ENCODE measurements at places on chromosomes 7 and 10.

GRCh38 chr7:26334166-26334859 lies 42.7 kb downstream of the SNX10 start:
- H3K4me1 ChIP-seq = peaks cover 25% of the 10 kb centered on the region
- H3K4me3 ChIP-seq = no peak overlapping the region
- no peak for DNase-seq

DNA sequence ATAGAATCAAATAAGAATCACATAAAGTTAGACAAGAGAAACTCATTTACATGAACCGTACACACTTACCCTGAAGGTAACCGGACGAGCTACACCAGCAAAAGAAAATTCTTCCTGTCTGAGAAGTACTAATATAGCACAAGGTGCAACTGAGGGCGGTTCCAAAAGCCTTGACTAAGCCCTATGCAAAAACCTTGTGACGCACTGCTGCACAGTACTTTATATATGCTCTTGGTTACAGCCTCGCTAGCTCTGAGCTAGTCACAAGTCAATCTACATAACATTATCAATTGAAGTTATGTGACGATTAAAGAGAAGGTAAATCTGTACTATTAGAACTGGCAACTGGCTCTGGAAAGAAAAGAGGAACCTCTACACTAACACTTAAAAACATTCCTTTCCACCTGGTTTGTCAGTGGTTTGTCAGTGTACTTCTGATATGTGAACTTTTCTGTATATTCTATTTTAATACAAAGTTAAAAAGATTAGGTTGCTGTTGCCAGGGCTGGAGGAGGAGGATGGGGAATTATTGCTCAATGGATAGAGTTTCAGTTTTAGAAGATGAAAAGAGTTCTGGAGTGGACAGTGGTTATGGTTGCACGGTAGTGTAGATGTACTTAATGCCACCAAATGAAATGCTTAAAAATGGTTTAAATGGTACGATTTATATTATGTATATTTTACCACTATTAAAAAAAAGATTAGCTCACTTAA lies 21.6 kb downstream of the NT5C3A start:
- peak; percentile 82 for DNase-seq
- H3K27me3 ChIP-seq = no peaks in the 10 kb centered on the region
- H3K27ac ChIP-seq = peak overlapping the region; percentile 79

DNA sequence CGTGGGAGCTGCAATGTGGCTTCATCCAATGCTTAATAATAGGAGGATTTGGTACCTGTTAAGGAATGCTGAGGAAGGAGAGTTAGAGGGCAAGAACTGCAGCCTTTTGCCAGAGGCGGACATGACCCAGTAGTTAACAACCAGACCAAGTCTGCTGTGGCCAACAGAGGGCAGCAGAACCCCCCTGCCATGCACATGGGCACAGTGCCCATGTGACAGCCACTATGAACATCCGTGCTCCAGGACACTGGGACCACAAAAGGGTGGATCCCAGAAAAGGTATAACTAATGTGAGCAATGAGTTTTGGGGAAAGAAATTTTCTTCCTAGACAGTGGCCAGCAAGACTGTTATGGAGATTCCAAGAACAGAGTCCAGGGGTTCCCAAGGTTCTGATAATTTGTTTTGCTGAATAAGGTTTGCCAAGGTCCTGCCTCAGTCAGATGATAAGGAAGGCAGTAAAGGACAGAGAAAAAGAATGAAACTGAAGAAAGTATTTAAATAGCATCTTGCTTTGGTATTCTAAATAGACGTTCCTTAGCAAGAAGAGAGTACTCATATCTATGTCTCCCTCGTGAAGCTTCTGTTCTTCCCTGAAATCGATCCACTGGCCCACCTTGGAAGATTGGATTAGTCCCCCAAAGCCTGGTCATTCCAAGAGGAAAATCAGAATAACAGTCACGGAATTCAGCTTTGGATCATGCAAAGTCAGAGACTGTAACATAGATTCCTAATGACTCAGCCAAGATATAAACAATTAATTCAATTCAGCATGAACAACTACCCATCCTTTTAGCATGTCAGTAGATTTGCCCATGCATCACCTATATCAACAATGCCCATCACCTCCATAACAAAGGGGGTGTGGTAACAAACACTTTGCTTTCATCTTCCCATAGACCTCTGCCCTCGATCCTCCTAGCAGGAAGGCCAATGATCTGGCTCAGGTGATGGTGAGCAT lies 56.0 kb downstream of the LGI1 start:
- peaks cover 39% of the 10 kb centered on the region for H3K27me3 ChIP-seq
- peak; percentile 64 for DNase-seq
- H3K36me3 ChIP-seq = no peaks in the 10 kb centered on the region
- H3K4me1 ChIP-seq = no peaks in the 10 kb centered on the region

DNA sequence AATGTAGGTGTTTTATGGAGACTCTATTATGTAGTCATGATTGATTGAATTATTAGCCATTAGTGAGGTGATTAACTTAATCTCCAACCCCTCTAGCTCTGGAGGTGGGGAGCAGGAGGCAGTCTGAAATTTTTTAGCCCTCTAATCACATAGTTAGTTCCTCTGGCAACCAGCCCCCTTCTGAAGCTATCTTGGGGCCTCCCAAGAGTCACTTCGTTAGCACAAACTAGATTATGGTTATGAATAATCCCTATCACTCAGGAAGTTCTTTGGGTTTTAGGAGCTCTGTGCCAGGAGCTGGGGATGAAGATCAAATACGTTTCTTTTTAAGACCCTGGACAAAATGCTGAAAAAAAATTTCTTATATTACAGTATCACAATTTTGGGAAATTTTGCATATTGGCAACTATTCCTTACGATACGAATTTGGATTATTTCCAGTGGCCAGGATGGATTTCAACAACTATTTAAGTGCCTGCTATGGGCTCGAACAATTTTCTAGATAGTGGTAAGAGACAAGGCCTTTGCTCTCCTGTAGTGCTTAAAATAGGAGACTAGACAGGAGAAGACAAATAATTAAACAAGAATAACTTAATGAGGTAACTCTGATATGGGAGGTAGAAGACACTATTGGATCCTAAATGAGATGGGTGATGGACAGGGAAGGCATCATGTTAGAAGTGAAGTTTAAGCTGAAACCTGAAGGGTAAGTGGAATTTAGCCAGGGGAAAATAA lies 52.9 kb downstream of the BTAF1 start:
- H3K4me3 ChIP-seq = no peak overlapping the region
- H3K4me1 ChIP-seq = peaks cover 43% of the 10 kb centered on the region
- H3K27ac ChIP-seq = peak overlapping the region; percentile 17
- DNase-seq = no peak
- no peaks in the 10 kb centered on the region for H3K27me3 ChIP-seq

- H3K4me3 ChIP-seq = no peak within 1 kb of the TSS
- H3K36me3 ChIP-seq = peaks cover 2% of the 10 kb centered on the region
- peaks cover 66% of the 10 kb centered on the region for H3K27me3 ChIP-seq
- no peak for DNase-seq
Observed at GRCh38 chr7:8433477-8434289, at the start of gene NXPH1. TSS of gene NXPH1 (plus strand) at chr7:8433609.

DNA sequence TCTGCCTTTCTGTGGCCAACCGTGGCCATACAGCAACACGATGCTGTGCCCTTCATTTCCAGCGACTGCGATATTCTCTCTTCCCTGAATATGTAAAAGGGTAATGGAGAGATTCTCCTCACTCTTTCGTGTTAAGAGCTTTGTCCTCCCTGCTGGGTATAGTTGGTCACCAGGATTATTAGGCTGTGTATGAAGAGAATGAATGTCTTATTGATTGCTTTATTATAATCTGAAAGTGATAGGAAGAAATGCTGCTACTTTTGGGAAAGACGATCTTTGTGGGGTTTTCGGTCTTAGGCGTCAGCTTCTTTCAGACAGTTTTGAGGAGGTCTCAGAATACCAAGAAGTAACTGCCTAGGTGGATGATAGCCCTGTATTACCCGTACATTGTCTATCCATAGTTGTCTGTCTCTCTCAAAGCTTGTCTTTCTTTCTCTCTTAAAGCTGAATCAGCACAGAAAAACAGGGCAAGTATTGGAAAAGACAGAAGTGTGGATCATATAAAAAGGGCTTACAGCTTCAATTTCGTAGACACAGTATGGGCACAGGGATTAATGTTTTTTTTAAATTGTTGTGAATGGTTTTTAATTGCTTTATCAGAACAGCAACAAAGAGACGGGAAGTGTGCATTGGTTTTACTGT lies 1.2 kb downstream of the AHCYL2 start:
- peak; percentile 22 for DNase-seq
- H3K4me1 ChIP-seq = peaks cover 25% of the 10 kb centered on the region
- no peaks in the 10 kb centered on the region for H3K36me3 ChIP-seq
- H3K4me3 ChIP-seq = peak overlapping the region; percentile 79

Data from activated CD8-positive, alpha-beta T cell treated with anti-CD3 and anti-CD28 coated beads for 36 hours (primary cell).